ENCODE measurements at places on chromosomes 1 and 21.

DNA sequence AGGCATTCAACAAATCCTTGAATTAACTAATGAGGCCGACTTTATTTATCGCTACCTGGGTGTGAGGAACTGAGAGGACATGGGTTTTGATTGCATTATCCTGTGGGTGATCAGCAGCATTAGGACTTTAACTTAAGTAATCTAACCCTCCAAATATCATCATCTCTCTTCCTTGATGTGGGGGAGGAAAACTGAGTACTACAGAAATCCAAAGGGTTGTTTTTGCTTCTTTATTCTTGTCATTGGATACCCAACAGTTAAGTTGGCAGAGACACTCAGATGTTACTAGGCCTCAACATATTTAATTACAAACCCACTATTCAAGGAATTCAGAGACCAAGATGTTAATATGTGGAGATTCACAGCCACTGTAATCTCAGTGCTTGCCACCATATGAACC lies 97.4 kb upstream of the ST6GALNAC5 start:
- no peak overlapping the region for H3K4me3 ChIP-seq
- H3K27ac ChIP-seq = no peak overlapping the region
- peaks cover 5% of the 10 kb centered on the region for H3K27me3 ChIP-seq
- H3K4me1 ChIP-seq = no peaks in the 10 kb centered on the region
- DNase-seq = no peak

- H3K36me3 ChIP-seq = no peaks in the 10 kb centered on the region
- no peaks in the 10 kb centered on the region for H3K27me3 ChIP-seq
- H3K4me3 ChIP-seq = no peak overlapping the region
- H3K4me1 ChIP-seq = no peaks in the 10 kb centered on the region
- no peak overlapping the region for H3K27ac ChIP-seq
- DNase-seq = no peak
Observed at GRCh38 chr1:86146566-86146965, 10.0 kb downstream of the COL24A1 start.

- no peak overlapping the region for H3K4me3 ChIP-seq
- peaks cover 6% of the 10 kb centered on the region for H3K4me1 ChIP-seq
- H3K27me3 ChIP-seq = peaks cover 65% of the 10 kb centered on the region
- H3K27ac ChIP-seq = no peak overlapping the region
Observed at GRCh38 chr1:204831186-204831585, 39.5 kb upstream of the NFASC start.

- H3K4me1 ChIP-seq = no peaks in the 10 kb centered on the region
- H3K27me3 ChIP-seq = no peaks in the 10 kb centered on the region
- H3K27ac ChIP-seq = no peak overlapping the region
- no peak overlapping the region for H3K4me3 ChIP-seq
Observed at GRCh38 chr1:235253219-235253962, 74.6 kb downstream of the ARID4B start.

DNA sequence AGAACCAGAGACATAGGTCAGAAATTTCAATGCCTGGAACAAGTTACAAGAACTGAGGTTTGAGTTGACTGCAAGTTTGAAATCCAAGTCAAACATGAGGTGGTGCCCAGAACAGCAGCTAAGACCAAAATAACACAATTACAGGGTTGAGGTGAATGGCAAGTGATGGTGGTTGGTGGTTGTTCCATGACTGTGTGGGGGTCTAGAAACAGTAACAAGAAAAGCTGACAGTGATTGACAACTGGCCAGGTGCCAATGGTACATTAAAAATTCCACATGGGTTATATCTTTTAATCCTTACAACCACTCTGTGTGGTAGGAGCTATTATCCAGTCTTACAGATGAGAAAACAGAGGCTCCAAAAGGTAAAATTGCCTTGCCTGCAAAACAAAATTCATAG lies 32.0 kb downstream of the RIMS3 start:
- peaks cover 4% of the 10 kb centered on the region for H3K4me1 ChIP-seq
- H3K27me3 ChIP-seq = peaks cover 4% of the 10 kb centered on the region
- H3K36me3 ChIP-seq = peaks cover 2% of the 10 kb centered on the region
- H3K27ac ChIP-seq = no peak overlapping the region
- DNase-seq = no peak

GRCh38 chr1:94017155-94017829 lies 103.7 kb downstream of the ABCA4 start:
- no peaks in the 10 kb centered on the region for H3K36me3 ChIP-seq
- H3K27me3 ChIP-seq = no peaks in the 10 kb centered on the region
- DNase-seq = no peak
- no peak overlapping the region for H3K27ac ChIP-seq
- H3K4me3 ChIP-seq = no peak overlapping the region

DNA sequence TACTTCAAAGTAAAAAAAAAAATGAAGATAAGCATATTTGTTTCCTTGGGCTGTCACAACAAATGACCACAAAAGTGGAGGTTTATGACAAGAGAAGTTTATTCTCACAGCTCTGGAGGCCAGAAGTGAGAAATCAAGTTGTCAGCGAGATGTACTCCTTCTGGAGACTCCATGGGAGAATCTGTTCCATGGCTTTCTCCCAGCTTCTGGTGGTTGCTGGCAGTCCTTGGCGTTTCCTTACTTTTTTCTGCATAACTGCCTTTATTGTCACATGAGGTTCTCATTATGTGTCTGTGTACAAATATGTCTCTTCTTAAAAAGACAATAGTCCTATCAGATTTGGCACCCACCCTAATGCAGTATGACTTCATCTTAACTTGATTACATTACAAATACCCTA lies 398.3 kb downstream of the KCNT2 start:
- H3K27me3 ChIP-seq = no peaks in the 10 kb centered on the region
- no peak overlapping the region for H3K4me3 ChIP-seq

DNA sequence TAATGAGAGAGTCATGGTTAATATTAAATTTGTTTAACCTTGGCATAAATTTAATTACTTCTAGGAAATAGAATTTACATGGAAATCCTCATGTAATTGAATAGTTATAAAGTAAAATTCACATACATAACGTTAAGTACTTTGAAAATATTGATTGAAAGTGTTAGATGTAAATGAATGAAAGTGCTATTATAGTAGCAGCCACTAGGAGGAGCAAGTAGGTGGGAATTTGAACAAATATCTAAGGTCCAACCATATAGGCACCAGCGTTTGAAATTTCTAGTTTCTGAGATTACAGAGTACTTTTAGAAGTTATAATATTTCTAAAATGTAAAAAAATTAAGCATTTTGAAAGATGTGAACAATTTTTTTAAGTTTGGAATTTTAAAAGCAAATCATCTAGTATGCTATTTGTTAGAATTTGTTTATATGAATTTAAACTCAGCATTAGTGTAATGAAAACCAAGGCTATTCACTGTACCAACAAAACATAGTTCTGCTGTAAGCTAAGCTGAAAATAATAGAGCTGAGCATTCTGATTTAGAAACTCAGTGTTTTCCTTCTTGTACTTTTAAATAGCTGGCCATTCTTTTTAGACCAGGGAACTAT lies 3.3 kb downstream of the B3GALT2 start:
- no peaks in the 10 kb centered on the region for H3K36me3 ChIP-seq
- no peak overlapping the region for H3K27ac ChIP-seq
- DNase-seq = peak; percentile 65
- H3K4me3 ChIP-seq = no peak overlapping the region
- no peaks in the 10 kb centered on the region for H3K27me3 ChIP-seq

DNA sequence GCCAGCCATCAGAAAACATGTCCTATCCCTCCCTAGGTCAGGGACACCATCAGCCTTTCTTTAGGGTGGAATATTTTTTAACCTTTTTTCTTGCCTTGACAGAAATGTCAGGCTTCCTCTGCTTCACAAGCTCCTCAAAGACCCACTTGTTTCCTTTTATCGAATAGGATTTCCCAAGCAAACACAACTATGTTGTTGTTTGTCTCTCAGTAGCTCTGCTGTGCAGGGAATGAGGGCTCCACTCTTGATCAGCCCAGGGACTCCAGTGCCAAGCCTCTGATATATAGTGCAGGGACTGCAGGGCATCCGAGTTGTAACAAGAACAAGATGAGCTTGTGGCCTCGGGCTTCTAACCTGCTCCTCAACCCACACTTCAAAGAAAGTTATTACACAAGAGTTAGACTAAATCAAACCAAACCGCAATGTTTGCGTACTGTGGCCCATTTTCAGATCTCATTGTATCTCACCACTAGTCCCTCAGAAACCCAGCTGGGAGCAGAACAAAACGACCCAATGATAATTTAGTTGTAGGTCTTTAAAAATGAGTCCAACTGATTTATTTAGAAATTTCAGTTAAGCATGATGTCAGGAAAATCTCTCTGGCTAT lies 108.1 kb downstream of the ATG4C start:
- no peak for DNase-seq
- H3K27me3 ChIP-seq = peaks cover 9% of the 10 kb centered on the region
- no peak overlapping the region for H3K27ac ChIP-seq
- no peaks in the 10 kb centered on the region for H3K4me1 ChIP-seq
- no peaks in the 10 kb centered on the region for H3K36me3 ChIP-seq

GRCh38 chr1:62991152-62991551 lies 207.2 kb downstream of the ATG4C start:
- no peak for DNase-seq
- peaks cover 34% of the 10 kb centered on the region for H3K27me3 ChIP-seq
- no peak overlapping the region for H3K4me3 ChIP-seq
- no peaks in the 10 kb centered on the region for H3K4me1 ChIP-seq

DNA sequence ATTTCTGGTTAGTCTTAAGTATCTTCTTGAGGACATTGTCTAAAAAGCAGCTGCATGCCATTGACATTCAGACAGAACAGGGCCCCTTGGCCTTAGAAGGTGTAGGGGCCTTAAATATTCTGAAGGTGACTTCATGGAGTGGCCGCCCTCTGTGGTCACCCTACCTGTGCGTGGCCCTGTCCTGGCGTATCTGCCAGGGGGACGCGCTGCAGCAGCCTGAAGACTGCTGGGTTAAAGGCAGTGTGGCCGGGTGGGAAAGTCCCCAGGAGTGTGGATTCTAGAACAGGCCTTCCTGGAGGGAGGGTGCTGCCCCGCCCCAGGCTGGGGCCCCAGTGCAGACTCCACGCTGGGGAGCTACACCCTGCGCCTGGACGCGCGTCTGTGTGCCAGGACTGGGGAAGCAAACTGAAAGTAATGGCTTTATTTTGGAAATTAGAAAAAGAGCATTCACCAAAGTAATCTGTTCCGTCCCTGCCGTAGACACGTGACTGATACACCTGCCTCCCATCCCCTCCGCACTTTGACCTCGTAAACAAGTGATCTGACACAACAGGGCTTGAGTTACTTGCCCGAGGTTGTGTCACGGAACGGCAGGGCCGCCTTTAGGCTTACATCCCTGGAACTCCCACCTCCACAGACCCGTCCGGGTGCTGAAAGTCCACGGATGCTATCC lies 1.8 kb downstream of the AGPAT3 start:
- H3K36me3 ChIP-seq = no peaks in the 10 kb centered on the region
- H3K27ac ChIP-seq = no peak overlapping the region
- no peak overlapping the region for H3K4me3 ChIP-seq
- no peaks in the 10 kb centered on the region for H3K27me3 ChIP-seq
- peak; percentile 36 for DNase-seq

- no peaks in the 10 kb centered on the region for H3K27me3 ChIP-seq
- peaks cover 5% of the 10 kb centered on the region for H3K36me3 ChIP-seq
- H3K4me1 ChIP-seq = no peaks in the 10 kb centered on the region
- DNase-seq = no peak
- H3K4me3 ChIP-seq = no peak overlapping the region
Observed at GRCh38 chr1:192958871-192959270, 100.3 kb downstream of the UCHL5 start.

DNA sequence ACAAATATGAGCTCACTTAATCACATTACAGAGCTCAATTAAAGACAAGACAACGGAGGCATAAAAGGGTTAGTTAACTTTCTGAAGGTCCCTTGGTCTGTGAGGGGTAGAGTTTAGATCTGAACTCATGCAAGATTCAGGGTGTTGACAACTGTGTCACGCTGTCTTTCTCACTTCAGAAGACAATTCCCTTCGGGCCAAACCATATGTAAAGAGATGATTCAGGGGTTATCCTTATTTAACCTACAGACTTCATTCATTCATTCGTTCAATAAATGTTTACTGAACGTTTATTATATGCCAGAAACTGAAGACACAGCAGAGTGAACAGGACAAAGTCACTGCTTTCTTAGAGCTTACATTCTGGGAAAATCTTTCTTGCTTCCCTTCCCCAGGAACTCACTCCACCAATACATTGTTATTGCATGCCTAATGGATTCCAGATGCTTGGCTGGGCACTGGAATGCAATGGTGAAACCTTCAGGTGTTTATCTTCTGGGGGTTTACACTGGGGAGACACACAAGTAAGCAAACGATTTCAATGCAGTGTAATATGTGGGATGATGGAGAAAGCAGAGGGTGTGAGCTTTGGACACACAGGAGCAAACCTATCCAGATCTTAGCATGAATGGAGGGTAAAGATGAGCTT lies 6.4 kb downstream of the XCL1 start:
- H3K27ac ChIP-seq = peak overlapping the region; percentile 46
- no peak for DNase-seq
- no peak overlapping the region for H3K4me3 ChIP-seq
- no peaks in the 10 kb centered on the region for H3K27me3 ChIP-seq

- no peak for DNase-seq
- peaks cover 16% of the 10 kb centered on the region for H3K4me1 ChIP-seq
- H3K27ac ChIP-seq = peak overlapping the region; percentile 67
- H3K27me3 ChIP-seq = no peaks in the 10 kb centered on the region
- H3K36me3 ChIP-seq = peaks cover 13% of the 10 kb centered on the region
Observed at GRCh38 chr1:39133340-39133684, 71.2 kb upstream of the MACF1 start.

DNA sequence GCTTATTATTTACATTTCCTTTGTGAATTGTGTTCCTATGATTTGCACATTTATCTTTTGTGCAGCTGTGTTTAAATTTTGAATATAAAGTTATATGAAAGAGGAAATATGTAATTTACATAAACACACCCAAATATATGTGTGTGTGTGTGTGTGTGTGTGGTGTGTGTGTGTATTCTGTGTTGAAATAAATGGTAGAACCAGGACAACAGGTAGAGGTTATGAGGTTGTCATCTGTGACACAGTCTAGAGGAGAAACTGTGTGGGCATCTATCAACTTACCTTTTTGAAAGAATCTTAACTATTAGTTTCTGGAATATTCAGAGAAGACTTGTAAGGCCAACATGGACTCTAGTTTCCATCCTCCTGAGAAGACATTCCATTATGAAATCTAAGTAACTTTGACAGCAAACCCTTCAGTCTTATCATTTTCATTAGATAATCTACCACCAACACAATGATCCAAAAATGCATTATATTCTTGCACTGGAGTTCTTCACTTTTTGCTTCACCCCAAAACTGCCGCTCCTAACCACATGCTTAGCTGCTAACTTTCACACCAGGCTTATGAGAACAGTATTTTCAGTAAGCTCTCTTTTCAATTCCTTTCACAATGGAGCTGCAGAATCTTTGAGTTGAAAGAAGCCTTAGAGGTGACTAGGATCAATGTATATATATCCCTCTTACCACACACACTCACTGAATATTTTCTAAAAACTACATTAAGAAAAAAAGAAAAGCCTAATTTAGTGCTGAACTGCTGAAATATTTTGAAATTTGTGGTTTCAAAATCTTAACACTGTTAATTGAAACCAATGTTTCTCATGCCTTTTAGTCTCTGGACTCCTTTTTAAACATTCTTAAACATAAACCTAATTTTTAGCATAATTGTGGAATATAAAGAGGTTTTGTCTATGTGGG lies 21.8 kb downstream of the PTPRC start:
- no peaks in the 10 kb centered on the region for H3K27me3 ChIP-seq
- H3K36me3 ChIP-seq = no peaks in the 10 kb centered on the region
- no peak overlapping the region for H3K27ac ChIP-seq
